Placental pericyte (primary cell): ENCODE measurements at places on chromosomes 16 and 17. TPM values are rescaled to one million over a fixed set of nuclear protein-coding genes. Genes with fewer than 3 reads are reported as not detected.

SCO1 gene
- 20.1 and 20.2 TPM in 2 replicates for total RNA-seq

INCA1 gene
- 0.22 and 0.43 TPM in 2 replicates for total RNA-seq

DNAH17 gene
- total RNA-seq: not detected in 2 replicates

ITGA2B gene
- total RNA-seq: under 0.01 and 0.66 TPM in 2 replicates

CNEP1R1 gene
- 16.0 and 34.5 TPM in 2 replicates for total RNA-seq

TBC1D16 gene
- 38.1 and 46.0 TPM in 2 replicates for total RNA-seq
